Tongue (tissue), 3 donors: ENCODE measurements at places on chromosomes 11 and 22. TPM values are rescaled to one million over a fixed set of nuclear protein-coding genes. Genes with fewer than 3 reads are reported as not detected.
A peak's percentile ranks its signal among the peaks of the same experiment; 100 is the strongest.

GRCh38 chr11:9077164-9077563, 14.2 kb downstream of the SCUBE2 start:
- peak; percentile 53 for DNase-seq

The SHANK3 gene
- total RNA-seq = 10.1 TPM

DNA sequence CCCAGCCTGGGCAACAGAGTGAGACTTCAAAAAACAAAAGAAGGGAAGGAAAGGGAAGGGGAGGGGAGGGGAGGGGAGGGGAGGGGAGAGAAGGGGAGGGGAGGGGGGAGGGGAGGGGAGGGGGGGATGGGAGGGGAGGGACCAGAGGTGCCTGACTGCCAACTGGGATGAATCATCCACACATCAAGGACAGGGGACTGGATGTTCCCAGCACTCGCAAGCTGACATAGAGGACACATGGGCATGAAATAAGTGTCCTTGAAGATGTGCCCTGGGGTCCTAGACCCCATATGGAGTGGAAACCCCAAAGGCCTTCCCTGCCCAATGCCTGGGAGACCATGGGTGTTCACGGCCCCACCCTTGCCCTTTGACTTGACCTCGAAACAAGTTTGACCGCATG, 19.8 kb downstream of the TST start:
- DNase-seq = no peak

The UFD1 gene
- total RNA-seq = 33.8 TPM

DNA sequence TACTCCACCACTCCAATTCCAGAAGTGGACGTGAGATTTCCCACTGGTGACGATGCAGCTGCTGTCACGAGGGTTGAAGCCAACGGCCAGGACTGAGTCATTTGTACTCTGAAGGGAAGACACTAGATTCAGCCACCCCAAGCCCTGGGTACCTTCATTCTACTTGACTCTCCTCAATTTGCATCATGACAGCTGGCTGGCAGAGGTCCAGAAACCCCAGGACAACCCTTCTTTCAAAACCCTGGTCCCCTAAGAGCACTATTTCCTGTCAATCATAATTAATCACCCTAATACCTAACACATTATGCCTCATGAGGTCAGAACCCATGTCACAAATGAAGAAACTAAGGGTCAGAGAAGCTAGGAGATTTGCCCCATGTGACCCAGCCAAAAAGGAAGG, 4.9 kb downstream of the EML3 start:
- DNase-seq = no peak
